SHP77 treated with DMSO at 0.1 percent for 48 hours (cell line): ENCODE measurements at places on chromosomes 6 and 20.

GRCh38 chr6:44232676-44233566 is 9.5 kb downstream of the SLC29A1 start:
- DNase-seq = no peak

DNA sequence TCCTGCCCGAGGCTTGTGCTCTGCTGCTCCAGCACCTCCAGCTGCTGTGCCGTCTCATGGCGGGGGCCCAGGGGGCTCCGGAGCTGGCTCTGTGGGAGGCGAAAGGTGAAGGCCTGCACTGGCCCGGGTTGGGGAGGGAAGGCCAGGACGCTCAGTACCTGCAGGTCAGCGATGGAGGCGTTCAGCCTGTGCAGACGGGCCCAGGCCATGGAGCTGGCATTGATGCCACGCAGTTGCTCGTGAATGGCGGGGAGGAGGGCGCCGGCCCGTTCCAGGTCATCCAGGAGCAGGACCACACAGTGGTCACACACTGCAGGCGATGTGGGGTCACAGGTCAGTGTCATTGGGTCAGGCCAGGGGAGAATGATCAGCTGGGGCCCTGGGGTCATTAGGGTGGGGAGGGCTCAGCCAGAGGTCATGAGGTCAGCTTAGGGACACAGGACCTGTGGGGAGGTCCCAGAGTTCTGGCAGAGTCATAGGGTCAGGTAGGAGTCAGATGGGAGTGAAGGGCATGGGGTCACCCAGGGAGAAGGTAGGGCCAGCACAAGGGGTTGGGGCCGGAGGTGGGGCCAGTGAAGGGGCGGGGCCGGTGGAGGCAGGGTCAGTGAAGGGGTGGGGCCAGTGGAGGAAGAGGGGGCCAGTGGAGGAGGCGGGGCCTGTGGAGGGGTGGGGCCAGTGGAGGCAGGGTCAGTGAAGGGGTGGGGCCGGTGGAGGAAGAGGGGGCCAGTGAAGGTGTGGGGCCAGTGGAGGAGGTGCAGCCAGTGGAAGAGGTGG is 18.0 kb downstream of the ADRM1 start:
- DNase-seq = no peak

- no peak for DNase-seq
Observed at GRCh38 chr6:56751604-56752003, 108.9 kb upstream of the DST start.

DNA sequence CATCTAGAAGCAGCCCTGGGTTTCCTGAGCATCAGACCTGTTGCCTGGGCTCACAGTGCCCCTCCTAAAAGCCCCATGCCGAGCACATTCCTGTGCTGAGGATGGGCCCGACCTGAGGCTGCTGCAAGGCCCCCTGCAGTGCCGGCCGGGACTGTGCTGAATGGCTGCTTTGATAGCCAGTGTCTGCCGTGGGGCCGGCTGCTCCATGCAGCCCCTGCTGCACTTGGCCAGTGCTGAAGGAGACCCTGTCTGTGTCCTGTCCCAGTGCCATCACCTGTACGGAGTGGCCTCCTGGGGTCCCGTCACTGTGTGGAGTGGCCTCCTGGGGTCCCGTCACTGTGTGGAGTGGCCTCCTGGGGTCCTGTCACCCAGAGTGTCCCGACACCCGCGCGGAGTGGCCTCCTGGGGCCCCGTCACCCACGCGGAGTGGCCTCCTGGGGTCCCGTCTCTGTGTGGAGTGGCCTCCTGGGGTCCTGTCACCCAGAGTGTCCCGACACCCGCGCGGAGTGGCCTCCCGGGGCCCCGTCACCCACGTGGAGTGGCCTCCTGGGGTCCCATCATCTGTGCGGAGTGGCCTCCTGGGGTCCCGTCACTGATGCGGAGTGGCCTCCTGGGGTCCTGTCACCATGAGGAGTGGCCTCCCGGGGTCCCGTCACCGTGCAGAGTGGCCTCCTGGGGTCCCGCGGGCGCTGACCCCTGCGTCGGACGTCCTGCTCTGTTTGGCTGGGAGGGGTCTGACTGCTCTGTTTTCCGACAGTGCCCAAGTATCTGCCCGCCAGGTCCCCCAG is 7.0 kb downstream of the COL9A3 start:
- no peak for DNase-seq

- DNase-seq = no peak
Observed at GRCh38 chr20:17858450-17859001, 110.1 kb downstream of the SNX5 start.
